ENCODE measurements at places on chromosomes 3 and 15.

DNA sequence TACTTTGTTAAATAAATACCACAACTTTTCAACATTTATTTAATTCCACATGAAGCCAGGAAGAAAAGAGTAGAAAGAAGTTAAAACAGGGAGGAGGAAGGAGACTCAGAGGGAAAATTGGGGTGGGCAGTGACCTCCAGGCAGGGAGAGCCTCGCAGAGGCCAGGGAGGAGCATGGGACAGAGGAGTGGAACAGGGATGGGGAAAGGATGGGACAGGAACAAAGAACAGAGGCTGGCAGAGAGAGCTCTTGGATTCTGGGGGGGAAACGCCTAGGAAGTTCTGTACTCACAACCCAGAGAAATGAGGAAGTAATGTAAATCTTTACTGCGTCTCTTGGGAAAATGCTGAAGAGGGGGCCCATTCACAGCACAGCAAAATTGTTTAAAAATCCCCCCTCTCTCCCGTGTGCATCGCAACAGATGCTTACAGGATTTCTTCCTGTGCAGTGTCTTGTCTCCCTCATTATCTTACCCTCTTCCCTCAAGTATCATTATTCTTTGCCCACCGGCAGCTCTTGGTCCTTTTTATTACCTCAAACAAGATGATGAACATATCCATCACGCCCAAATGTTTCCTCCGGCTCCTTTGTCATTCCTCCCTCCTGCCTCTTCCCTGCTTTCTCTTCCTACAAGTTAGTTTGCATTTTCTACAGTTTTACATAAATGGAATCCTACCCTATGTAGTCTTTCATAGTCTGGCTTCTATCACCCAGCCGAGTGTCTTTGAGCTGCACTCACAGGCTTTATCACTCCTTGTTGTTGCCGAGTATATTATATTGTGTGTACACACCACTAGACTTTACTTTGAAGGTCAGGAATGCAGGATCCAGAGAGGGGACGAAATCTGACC is 65.5 kb downstream of the ARHGAP31 start:
- peaks cover 13% of the 10 kb centered on the region for H3K4me1 ChIP-seq
- no peaks in the 10 kb centered on the region for H3K36me3 ChIP-seq
- no peak overlapping the region for H3K27ac ChIP-seq
- peak; percentile 21 for DNase-seq
- no peaks in the 10 kb centered on the region for H3K27me3 ChIP-seq

- no peaks in the 10 kb centered on the region for H3K27me3 ChIP-seq
- DNase-seq: no peak
- H3K4me1 ChIP-seq: peaks cover 18% of the 10 kb centered on the region
- no peaks in the 10 kb centered on the region for H3K36me3 ChIP-seq
- no peak overlapping the region for H3K27ac ChIP-seq
- H3K4me3 ChIP-seq: no peak overlapping the region
Observed at GRCh38 chr3:7684182-7684715, 817.4 kb upstream of the LMCD1 start.

GRCh38 chr3:104526901-104527401 is 839.8 kb upstream of the ALCAM start:
- DNase-seq: no peak
- H3K27ac ChIP-seq: no peak overlapping the region
- no peak overlapping the region for H3K4me3 ChIP-seq
- H3K36me3 ChIP-seq: no peaks in the 10 kb centered on the region

- H3K27ac ChIP-seq: no peak overlapping the region
- H3K27me3 ChIP-seq: no peaks in the 10 kb centered on the region
- no peaks in the 10 kb centered on the region for H3K36me3 ChIP-seq
- H3K4me3 ChIP-seq: no peak overlapping the region
- no peak for DNase-seq
Observed at GRCh38 chr3:176310641-176311040, 886.6 kb downstream of the TBL1XR1 start.

GRCh38 chr3:23888617-23889228 is 28.1 kb downstream of the NKIRAS1 start:
- no peaks in the 10 kb centered on the region for H3K27me3 ChIP-seq
- peaks cover 33% of the 10 kb centered on the region for H3K36me3 ChIP-seq
- DNase-seq: peak; percentile 43

DNA sequence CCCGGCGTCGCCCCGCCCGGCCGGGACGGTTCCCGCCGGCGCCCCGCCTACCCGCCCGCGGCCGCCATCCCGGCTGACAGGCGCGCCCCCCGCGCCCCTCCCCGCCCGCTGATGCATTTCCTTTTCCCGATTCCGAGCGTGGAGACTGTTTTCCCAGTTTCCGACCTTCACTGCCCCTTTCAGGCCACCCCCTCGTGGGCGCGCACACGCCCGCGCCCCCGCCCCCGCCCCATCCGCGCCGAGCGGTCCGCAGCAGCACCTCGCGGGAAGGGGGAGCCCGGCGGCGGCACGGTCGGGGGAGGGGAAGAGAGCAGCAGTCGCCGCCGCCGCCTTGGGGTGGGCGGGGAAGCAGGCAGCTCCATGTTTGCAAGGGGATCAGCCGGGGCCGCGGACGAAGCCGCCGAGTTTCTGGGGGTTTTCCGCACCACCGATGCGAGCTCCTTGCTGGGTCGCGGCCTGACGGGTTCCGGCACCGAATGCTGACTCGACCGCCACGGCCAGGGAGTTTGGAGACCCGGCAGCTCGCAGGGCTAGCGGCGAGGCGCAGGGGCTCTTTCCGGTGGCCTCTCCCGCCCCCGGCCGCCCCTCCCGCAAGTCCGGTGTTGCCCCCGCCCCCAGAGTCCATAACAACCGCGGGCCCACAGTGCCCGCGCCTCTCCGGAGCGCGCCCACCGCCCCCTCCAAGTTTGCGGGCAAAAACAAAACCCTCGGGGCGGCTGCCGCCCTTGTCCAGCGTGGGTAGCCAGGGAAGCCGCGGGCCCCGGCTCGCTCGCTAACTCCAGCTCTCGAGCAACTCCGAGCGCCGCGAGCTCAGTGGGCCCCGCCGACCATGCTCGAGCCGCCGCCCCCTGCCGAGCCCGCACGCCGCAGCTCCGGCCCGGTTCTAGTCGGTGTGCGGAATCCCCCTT is 3.2 kb upstream of the SIN3A start:
- H3K4me1 ChIP-seq: peaks cover 33% of the 10 kb centered on the region
- no peak for DNase-seq
- H3K36me3 ChIP-seq: no peaks in the 10 kb centered on the region
- H3K27ac ChIP-seq: peak overlapping the region; percentile 90
- H3K27me3 ChIP-seq: no peaks in the 10 kb centered on the region

GRCh38 chr3:194287374-194287773 is 63.8 kb downstream of the CPN2 start:
- H3K4me3 ChIP-seq: no peak overlapping the region
- H3K4me1 ChIP-seq: no peaks in the 10 kb centered on the region
- no peak for DNase-seq
- H3K27ac ChIP-seq: no peak overlapping the region
- H3K27me3 ChIP-seq: no peaks in the 10 kb centered on the region

DNA sequence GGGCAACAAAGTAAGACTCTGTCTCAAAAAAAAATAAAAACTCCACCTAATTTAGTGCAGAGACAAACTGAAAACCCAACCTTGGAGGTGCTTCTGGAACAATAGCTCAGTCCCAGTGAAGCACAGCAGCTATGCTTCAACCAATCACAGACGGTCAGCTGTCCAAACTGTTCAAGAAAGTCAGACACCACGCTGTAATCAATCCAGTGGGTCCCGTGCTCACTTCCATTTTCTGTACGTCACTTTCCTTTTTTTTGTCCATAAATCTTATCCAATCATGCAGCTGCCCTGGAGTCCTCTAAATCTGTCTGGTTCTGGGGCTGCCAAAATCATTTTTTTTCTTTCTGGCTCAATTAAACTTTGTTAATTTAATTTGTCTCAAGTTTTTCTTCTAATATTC is 93.6 kb upstream of the FAM174B start:
- no peaks in the 10 kb centered on the region for H3K36me3 ChIP-seq
- H3K4me1 ChIP-seq: no peaks in the 10 kb centered on the region
- no peak for DNase-seq
- no peak overlapping the region for H3K27ac ChIP-seq
- no peak overlapping the region for H3K4me3 ChIP-seq

- no peak overlapping the region for H3K27ac ChIP-seq
- no peak for DNase-seq
- no peaks in the 10 kb centered on the region for H3K36me3 ChIP-seq
- no peaks in the 10 kb centered on the region for H3K4me1 ChIP-seq
Observed at GRCh38 chr3:114721209-114721608, 425.9 kb downstream of the ZBTB20 start.

GRCh38 chr15:39497759-39498565 is 82.9 kb upstream of the THBS1 start:
- H3K4me3 ChIP-seq: no peak overlapping the region
- no peaks in the 10 kb centered on the region for H3K36me3 ChIP-seq
- H3K4me1 ChIP-seq: peaks cover 6% of the 10 kb centered on the region
- DNase-seq: no peak
- H3K27me3 ChIP-seq: no peaks in the 10 kb centered on the region

- DNase-seq: no peak
- no peak overlapping the region for H3K4me3 ChIP-seq
- no peak overlapping the region for H3K27ac ChIP-seq
- no peaks in the 10 kb centered on the region for H3K4me1 ChIP-seq
Observed at GRCh38 chr15:93803421-93804152, 427.8 kb upstream of the MCTP2 start.

- no peak for DNase-seq
- no peaks in the 10 kb centered on the region for H3K4me1 ChIP-seq
- H3K27ac ChIP-seq: no peak overlapping the region
- H3K36me3 ChIP-seq: no peaks in the 10 kb centered on the region
- H3K4me3 ChIP-seq: no peak overlapping the region
Observed at GRCh38 chr3:54856271-54856670, 71.6 kb downstream of the LRTM1 start.

DNA sequence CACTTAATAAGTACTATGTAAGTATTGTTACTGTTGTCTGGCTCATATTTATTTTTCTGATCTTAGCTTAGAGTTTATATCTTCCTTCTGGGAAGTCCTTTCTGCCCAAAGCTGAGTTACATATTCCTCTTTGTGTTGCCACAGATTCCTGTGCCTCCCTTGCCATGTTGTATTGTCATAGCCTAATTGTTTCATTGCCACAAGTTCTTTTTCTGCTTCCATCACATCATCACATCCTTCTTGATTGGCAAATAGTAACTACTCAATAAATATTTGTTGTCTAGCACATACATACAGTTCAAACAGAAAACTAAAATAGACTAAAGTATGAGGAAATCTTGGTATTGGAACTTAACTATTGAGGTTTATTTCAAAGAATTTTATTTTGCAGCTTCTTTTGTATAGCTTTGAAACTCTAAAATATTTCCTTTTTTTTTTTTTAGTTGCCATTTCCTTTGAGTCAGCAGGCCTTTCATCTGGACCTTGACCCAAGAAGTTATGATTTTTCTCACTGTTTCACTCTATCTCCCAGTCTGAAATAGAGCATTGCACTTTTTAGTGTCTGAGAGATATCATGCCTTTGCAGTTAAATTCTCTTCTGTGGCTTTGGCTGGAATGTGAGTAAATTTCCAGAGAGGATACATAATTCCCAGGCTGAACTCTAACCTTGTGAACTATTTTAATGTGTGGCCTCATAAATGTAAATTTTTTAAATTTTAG is 98.2 kb downstream of the ZNF609 start:
- H3K27me3 ChIP-seq: no peaks in the 10 kb centered on the region
- DNase-seq: no peak
- H3K27ac ChIP-seq: no peak overlapping the region
- H3K4me1 ChIP-seq: no peaks in the 10 kb centered on the region
- no peaks in the 10 kb centered on the region for H3K36me3 ChIP-seq

GRCh38 chr3:156445117-156446090 is 109.5 kb downstream of the SSR3 start:
- H3K36me3 ChIP-seq: no peaks in the 10 kb centered on the region
- no peak for DNase-seq
- H3K4me1 ChIP-seq: peaks cover 19% of the 10 kb centered on the region
- no peaks in the 10 kb centered on the region for H3K27me3 ChIP-seq
- H3K27ac ChIP-seq: no peak overlapping the region

DNA sequence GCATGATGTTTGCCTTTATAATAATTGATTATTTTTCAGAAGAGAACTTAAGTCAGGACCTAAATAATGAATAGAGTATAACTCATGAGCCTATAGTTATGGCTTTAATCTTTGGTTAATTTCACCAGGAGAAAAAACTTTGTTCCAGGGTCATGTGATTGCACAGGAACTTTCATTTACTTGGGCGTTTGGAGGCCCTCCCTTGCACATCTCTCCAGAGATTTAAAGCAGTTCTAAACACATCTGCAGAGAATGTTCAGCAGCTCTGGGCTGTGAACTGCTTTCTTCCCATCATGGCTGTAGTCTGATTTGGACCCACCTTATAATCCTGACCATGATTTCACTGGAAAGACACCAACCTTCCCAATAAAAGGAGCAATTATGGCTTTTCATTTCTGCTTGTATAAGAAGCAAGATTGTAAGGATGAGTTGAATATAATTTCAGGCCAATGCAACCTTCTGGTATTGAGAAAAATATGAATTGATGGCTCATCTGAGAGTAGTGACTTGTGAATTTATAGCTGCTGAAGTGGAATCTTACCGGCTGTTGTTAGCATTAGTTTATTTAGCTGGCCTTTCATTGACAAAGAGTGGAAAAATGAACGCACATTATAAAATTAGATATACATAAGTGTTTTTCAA is 80.9 kb upstream of the PRTG start:
- no peaks in the 10 kb centered on the region for H3K4me1 ChIP-seq
- no peak for DNase-seq
- H3K36me3 ChIP-seq: no peaks in the 10 kb centered on the region
- H3K27ac ChIP-seq: no peak overlapping the region
- H3K4me3 ChIP-seq: no peak overlapping the region
- H3K27me3 ChIP-seq: no peaks in the 10 kb centered on the region

GRCh38 chr15:63456258-63456657 is 48.1 kb upstream of the USP3 start:
- H3K27me3 ChIP-seq: no peaks in the 10 kb centered on the region
- H3K4me1 ChIP-seq: peaks cover 31% of the 10 kb centered on the region
- peak; percentile 88 for DNase-seq
